ENCODE measurements at places on chromosomes 2 and 18. TPM values are rescaled to one million over a fixed set of nuclear protein-coding genes. Genes with fewer than 3 reads are reported as not detected.

The CCL20 gene
- not detected for total RNA-seq

The DNAH7 gene
- 0.39 TPM for total RNA-seq

The CNGA3 gene
- 5.2 TPM for total RNA-seq

The PPP1R1C gene
- total RNA-seq, result not detected

The NEB gene
- 0.23 TPM for total RNA-seq

The UGT1A10 gene
- total RNA-seq, result not detected

The SMYD1 gene
- total RNA-seq, result 4.2 TPM

Data from esophagus muscularis mucosa (tissue), 4 donors.